ENCODE measurements at places on chromosomes 12 and 14.

DNA sequence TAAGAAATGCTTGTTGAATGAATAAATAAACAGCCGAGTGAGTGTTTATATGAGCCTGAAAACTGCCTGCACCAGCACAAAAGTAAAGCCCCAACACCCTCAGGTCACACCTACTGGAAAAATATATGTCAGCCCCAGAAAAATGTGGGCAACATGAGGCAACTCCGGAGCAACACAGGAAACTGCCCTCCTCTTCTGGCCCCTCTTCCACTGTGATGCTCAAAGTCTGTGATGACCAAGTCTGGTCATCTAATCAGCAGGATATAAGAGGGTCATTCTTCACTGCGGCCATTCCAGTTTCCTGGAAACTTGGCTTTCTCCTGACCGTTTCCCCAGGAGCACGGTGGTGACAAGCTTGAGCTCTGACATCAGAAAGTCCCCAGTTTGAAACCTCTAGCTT is 159.6 kb upstream of the PZP start:
- DNase-seq = no peak

DNA sequence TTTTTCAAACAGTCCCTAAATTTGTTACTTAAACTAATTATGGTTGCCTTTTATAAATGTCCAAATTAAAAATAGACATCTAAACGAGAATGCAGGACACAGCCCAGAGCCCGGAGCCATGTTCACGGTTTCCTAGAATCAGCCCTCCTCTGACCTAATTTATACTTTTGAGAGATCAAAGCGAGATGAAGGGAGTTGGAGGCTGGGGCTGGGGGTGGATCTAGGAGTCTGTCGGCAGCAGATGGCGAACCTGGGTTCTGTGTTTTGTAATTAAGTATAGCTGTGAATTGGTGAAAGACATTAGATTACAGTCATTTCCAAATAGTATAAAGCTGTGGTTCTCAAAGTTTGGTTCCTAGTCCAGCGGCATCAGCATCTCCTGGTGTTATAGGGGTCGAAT is 210.1 kb downstream of the SLC41A2 start:
- no peak for DNase-seq

- DNase-seq = no peak
Observed at GRCh38 chr14:100222224-100223093, 16.5 kb upstream of the YY1 start.

DNA sequence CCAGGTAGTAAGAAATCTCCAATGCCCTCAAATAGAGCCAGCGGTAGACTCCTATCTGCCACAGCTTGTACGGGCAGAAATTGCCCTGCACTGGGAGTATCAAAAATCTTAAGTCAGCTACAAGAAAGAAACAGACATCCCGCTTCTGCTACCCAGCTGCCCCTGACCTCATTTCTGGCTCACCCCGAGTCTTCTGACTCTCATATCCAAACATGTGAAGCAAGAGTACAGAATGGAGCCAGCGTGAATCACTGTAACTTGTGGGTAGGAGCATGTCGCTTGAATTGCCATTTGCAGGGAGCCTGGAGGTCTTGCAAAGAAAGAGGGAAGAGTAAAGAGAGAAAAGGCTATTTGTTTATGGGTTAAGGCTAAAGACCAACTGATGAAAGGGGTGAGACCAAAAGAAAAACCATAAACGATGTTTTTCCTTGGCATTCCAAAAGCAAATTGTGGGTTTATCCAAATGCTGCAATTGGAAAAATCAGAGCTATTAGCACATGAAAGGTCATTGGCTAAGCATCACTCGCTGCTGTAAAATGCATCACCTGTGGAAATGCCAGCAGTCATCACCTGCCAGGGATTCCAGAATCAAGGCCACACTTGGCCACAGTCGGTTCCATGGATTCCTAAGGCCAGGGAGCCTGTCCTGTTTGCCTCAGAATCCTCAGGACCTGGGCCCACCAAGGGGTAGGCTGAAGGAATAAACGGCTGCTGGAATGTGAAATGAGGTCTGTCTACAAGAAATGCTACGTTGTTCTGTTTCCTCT is 86.6 kb downstream of the FOXN3 start:
- no peak for DNase-seq

DNA sequence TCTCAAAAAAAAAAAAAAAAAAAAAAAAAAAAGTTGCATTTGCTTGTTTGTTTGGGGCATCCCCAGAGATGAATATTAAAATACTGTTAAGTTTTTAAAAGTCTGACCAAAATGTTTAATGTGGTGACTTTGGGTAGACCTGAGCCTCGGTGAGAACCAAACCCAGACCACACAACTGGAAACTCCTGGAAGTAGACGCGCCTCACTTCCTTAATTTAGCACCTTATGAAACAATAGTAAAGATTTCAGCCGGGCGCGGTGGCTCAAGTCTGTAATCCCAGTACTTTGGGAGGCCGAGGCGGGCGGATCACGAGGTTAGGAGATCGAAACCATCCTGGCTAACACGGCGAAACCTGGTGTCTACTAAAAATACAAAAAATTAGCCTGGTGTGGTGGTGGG is 9.3 kb downstream of the NFKBIA start:
- no peak for DNase-seq

GRCh38 chr14:100644784-100645183 is 57.6 kb upstream of the BEGAIN start:
- no peak for DNase-seq

GRCh38 chr12:24398605-24399004 is 449.1 kb upstream of the SOX5 start:
- no peak for DNase-seq

DNA sequence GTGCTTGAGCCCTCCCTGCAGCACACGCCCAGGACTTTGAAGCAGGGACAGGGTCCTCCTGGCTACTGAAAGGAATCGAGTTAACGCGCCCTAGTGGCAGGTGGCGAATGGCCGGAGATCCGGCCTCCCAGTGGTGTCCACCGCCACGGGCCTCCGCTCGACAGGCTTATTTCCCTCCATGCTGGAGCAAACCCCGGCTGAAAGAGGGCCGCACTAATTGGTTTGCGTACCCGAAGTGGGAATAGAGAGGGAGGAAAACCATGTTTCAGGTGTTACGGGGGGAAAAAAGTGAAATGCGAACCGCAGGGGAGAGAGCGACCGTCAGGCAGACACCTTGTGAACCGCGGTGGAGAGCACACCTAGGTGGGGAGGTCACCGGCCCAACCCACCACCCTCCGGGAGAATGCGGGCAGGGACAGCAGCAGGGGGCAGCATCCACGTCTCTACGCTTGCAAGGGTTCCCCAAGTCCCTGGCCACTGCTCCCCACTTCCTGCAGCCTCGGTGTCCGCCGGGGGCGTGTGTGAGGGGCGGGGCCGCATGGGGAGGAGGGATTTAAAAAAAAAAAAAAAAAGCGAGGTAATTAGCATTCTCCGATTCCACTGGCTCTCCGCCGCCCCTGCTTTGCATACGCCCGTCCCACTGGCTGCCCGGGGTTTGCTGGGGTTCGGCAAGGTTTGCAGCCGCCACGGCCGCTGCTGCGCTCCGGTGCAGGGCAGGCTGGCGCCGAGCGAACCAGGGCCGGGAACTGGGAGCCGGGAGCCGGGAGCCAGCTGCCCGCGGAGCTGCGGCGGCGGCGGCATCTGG is 224.6 kb upstream of the CRY1 start:
- peak; percentile 73 for DNase-seq
